ENCODE measurements at places on chromosomes 12 and 14.
A peak's percentile ranks its signal among the peaks of the same experiment; 100 is the strongest.

- no peak for DNase-seq
Measured at GRCh38 chr14:96617635-96618034, 115.5 kb downstream of the PAPOLA start.

- DNase-seq: no peak
Measured at GRCh38 chr12:52126605-52127578, 47.4 kb downstream of the SMIM41 start.

GRCh38 chr14:68921666-68922065, 57.4 kb downstream of the ACTN1 start:
- DNase-seq: no peak

DNA sequence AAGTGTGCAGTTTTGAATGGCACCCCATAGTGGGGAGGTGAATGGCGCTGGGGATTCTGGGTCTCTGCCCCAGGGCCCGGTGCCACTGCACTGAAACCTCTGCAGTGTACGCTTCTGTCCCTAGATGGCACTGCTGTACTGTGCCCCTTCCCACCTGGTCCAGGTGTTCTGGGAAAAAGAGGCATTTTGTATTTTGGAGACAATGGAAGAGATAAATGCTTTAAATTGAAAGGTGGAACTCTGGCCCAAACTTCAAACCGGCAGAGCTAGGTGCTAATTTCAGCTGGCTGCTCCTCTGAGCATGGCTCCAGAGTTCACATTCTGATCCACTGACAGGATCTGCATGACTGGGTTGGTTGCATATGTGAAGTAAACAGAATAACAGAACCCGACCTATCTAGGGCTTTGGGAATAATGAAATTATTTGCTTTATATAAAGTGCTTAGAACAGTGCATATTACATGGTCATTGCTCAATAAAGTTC, 52.2 kb downstream of the KRT80 start:
- no peak for DNase-seq

GRCh38 chr12:32466986-32467711, 67.8 kb downstream of the FGD4 start:
- no peak for DNase-seq

- DNase-seq: no peak
Measured at GRCh38 chr14:45145214-45145613, 9.5 kb downstream of the FANCM start.

- DNase-seq: no peak
Measured at GRCh38 chr12:13175499-13175898, 21.0 kb upstream of the EMP1 start.

GRCh38 chr14:102033241-102033640, 53.6 kb downstream of the HSP90AA1 start:
- no peak for DNase-seq

- DNase-seq: no peak
Measured at GRCh38 chr14:93862265-93862664, 64.9 kb upstream of the FAM181A start.

DNA sequence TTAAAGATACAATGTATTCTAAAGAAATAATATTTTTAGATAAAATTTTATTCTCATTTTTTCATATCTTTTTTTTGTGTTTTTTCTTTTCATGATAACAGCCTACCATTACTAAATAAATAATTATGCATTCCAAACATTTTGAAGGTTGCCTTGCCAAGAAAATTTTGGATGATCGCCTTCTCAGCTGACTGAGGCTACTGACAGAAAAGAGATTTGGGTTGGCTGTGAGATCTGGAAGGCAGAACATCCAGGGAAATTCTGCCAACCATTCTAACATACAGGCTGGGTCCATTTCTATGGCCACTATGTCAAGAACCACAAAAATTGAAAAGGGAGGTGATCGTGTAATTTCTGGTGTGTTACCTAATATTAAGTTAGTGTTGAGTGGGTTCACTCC, 48.1 kb downstream of the GALNT8 start:
- DNase-seq: no peak

DNA sequence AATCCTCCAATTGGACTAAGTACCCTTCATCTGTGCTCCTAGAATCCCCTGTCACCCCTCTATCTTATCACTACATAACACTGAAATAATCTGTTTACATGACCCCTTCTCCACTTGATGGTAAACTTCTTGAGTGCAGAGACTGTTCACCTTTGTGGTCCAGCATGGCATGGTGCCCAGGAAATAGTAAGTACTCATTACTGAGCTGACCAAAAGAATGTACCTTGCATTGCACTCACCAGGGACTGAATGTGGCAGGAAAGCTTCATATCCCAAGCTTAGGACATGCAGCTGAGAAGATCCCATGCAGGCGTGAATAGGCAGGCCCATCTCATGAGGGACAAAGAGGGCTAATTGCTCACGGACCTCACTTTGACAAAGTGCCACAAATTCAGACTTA, 1.4 kb upstream of the GARIN2 start:
- DNase-seq: peak; percentile 14

- DNase-seq: no peak
Measured at GRCh38 chr14:37544407-37544806, 50.6 kb downstream of the FOXA1 start.

GRCh38 chr14:76965232-76965631, 63.3 kb downstream of the IRF2BPL start:
- DNase-seq: no peak

GRCh38 chr14:53304726-53305381, 151.7 kb upstream of the DDHD1 start:
- DNase-seq: no peak

GRCh38 chr14:64891173-64891838, 11.6 kb upstream of the SPTB start:
- no peak for DNase-seq

DNA sequence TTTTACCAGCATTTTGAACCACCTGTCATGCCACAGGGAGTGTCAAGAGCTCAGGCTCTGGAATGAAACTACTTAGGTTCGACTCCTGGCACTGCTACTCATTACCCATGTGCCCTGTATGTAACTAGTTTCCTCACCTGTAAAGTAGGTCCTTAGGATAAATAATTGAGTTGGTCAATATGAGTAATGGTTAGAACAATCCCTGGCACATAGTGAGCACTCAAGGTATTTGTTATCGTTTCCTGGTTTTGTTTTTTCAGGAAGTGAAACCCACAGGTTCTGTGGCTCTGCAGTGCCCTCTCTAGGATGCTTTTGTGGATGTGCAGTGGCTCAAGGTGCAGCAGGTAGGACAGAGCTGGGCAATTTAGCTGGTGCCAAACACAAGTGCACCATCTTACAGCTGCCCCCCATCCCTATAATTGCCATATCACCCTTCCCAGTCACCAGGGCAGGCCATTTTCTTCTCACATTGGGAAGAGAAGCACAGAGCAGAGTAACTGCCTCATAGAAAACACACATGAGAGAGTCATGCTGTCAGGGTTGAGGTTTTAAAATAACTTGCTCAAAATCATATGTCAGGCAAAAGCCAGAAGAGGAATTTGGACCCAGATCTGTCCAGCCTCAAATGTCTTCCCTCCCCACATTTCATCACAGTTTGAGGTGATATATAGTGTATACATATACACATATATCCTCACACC, 297.5 kb downstream of the RPAP3 start:
- DNase-seq: no peak

DNA sequence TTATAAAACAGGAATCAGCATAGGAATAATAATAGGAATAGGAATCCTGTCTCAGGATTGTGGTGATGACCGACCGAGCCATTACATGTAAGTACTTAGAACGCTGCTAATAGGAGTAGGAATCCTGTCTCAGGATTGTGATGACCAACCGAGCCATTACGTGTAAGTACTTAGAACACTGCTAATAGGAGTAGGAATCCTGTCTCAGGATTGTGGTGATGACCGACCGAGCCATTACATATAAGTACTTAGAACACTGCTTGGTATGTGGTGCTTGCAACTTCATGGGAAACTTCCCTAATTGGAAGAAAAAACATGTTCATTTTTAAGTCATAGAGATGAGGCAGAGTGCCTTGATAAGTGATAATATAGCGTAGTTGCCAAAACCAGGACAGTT, 30.0 kb downstream of the ELK3 start:
- DNase-seq: no peak

DNA sequence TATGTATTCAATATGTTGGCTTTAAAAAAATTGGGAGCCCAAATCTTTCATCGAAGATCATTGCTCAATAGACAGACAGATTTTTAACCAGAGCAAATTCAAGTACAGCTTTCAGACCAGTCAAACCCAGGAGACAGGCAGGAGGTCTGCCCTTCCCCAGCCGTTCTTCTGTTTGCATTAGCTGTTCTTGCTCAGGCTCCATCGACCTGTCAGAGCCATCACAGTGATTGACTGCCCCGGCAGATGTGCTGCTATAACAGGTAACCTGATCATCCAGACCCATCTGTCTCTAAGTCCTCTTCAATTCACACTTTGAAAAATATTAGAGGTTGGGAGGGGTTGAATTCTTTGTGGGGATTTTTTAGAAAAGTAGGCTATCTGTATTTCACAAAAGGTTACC, 453.5 kb downstream of the FOXG1 start:
- DNase-seq: no peak

DNA sequence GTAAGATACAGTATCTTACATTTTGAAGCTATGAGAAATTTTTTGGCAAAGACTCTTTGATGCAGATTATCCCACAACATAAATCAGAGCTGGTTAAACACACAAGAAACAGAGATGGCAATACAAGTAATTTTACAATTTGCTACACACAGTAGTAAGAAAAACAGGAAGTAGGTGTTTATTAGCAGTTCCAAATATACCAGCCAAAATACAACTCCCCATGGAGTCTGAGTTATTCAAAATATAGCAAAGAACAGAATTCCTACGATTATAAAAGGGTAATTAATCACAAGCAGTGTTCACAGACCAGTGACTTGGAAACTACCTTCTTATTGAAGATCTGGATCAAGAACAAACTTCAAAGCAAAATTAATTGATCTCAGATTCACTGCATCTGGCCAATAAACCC, 83.9 kb downstream of the BMP4 start:
- no peak for DNase-seq

DNA sequence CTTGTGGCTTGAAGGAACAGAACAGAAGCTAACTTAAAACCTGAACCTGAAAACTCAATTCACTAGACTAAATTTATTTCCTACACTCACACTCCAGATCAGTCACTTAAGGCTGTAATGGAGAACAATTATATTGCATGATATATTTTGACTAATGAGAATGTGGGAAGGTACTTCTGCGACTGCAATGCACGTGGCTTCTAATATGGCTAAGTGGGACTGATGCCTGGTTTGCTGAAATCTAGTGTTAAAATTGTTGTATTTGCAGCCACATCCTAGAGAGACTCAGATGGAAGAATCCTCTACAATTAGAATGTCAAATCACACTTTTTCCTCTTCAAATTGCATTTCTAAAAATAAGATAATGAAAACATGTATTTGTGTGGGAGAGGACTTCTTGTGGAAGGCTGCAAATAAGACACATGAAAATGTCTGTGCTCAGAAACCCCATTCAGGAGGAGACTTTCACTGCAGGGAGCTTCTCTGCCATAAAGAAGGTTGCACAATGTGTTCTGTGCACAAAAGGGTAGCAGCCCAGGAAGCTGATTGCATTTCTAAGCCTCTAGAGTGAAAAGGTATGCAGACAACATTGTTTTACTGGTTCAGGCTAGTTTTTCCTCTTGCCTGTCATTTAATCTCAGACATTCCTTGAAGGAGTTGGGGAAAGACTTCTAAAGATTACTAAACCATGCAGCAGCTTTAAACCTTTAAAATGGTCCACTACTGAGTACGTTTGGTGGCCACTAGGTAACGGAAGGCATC, 224.3 kb downstream of the NEDD1 start:
- no peak for DNase-seq

- DNase-seq: no peak
Measured at GRCh38 chr12:73867147-73867546, 670.5 kb upstream of the ATXN7L3B start.

GRCh38 chr14:86515195-86515594, 985.3 kb downstream of the FLRT2 start:
- DNase-seq: no peak

GRCh38 chr14:105343194-105343593, 28.6 kb downstream of the PACS2 start:
- no peak for DNase-seq

DNA sequence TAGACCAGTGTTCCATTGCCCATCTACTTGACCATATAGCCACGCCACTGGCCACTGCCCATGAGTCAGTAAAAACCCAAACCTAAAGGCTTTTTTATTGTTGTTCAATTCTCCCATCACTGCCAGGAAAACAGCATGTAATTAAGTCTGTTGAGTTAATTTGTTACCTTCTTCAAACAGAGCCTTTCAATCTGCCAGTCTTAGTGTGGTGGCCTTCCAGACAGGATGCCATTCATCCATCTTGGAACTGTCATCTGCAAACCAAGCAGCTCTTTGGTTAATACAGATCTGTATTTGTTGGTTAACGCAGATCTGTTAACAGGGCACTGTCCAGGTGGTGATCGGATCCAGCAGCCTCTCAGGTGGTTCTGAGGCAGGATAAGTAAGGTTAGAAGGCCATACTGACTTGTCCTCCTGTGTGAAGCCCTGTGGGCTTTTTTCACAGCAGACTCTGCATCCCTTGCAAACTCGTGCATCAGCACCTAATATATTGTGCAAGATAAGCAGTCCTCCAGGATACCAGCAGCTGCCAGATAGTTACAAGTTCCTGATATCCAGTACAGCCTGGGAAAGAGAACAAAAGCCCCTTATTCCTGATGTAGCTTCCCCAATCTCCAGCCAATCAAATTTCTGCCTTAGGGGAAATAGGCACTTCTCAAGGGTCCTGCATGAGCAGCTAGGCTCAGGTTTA, 59.1 kb upstream of the DHRS4 start:
- no peak for DNase-seq

GRCh38 chr14:63922696-63923421, 70.1 kb downstream of the SYNE2 start:
- DNase-seq: no peak

DNA sequence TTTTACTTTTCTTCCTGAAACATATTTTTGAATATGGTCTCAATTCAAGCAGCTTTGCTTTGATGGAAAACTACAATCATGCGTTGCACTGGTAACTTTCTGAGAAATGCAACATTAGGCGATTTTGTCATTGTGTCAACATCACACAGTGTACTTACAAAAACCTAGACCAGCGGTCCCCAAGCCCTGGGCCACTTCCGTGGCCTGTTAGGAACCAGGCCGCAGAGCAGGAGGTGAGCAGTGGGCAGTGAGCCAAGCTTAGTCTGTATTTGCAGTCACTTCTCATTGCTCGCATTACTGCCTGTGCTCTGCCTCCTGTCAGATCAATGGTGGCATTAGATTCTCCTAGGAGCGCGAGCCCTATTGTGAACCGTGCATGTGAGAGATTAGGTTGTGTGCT, 163.7 kb upstream of the NOVA1 start:
- DNase-seq: no peak

- DNase-seq: no peak
Measured at GRCh38 chr12:113932381-113933196, 33.5 kb downstream of the RBM19 start.

GRCh38 chr12:30862486-30862885, 64.1 kb upstream of the TSPAN11 start:
- DNase-seq: no peak

All from GM04504 (cell line).